Activated T-cell treated with anti-CD3 and anti-CD28 coated beads, Interleukin-2, amount 50 U/mL, for 4 hours (primary cell): ENCODE measurements at places on chromosomes 2 and 18. TPM values are rescaled to one million over a fixed set of nuclear protein-coding genes. Genes with fewer than 3 reads are reported as not detected.

- DNase-seq: no peak
These were observed 44.3 kb upstream of the FIGN start for GRCh38 chr2:163779970-163780597.

DNA sequence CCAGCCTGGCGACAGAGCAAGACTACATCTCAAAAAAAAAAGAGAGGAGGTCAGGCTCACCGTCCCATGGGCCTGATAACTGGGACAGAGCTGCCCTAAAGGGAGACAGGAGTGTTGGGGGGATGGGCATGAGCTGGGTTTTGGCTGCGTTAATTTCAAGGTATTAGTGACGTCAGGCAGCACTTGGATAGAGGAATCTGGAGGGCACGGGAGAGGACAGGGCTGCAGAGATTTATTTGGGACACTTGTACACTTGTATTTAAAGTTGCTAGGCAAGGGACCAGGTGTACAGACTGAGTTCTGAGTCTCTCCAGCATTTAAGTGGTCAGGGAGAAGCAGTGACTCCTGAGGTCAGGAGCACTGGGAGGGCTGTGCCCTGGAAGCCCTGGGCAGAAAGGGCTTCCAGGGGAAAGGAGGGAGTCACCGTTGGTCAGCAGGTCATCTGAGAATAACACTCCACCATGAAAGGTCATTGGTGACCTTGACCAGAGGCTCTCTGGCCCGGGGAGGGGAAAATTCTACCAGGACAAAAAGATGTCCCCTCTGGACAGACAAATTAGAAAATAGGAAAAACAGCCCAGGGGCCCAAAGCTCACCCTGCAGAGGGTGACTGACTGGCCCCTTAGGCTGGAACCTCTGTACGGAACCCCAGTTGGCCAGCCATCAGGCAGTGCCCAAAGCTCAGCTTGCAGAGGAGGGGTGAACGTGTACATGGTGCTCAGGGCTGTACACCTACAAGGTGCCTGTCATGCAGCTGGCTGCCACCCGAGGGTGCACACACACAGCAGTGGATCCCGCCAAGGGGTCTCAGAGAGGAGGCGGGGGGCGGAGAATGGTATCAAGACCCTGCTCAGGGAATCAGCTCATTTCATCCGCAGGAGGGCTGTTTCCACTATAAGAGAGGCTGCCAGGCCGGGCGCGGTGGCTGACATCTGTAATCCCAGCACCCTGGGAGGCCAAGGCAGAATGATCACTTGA is 23.0 kb upstream of the CNNM3 start:
- no peak for DNase-seq

GRCh38 chr2:9250091-9250490 is 43.5 kb downstream of the ASAP2 start:
- DNase-seq: no peak

The GCG gene
- total RNA-seq: not detected

DNA sequence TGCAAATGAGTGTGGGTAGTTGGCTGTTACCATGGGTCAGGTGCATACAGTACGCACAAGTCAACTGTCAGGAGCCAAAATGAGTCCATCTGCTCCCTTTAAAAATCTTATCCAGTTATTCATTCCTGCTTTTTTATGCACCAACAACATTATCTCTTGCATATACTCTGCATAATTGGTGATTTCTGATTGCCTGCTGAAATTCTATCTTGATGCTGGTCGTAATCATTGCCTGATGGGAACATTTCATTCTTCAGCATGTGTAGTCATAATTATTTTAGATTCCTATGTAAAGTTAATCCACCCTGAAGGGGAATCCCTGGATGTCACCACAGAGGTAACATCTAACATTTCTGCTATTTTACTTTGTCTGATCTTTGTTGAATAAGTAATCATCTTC is 102.2 kb upstream of the RND3 start:
- no peak for DNase-seq

The IL1RL1 gene
- 0.58 TPM for total RNA-seq

The CD8B2 gene
- total RNA-seq: 0.11 TPM

- no peak for DNase-seq
These were observed 201.6 kb downstream of the MGAT5 start for GRCh38 chr2:134455426-134455825.

The CGREF1 gene
- total RNA-seq: 7.3 TPM

GRCh38 chr2:113875135-113875534 is 14.8 kb upstream of the ACTR3 start:
- DNase-seq: no peak

DNA sequence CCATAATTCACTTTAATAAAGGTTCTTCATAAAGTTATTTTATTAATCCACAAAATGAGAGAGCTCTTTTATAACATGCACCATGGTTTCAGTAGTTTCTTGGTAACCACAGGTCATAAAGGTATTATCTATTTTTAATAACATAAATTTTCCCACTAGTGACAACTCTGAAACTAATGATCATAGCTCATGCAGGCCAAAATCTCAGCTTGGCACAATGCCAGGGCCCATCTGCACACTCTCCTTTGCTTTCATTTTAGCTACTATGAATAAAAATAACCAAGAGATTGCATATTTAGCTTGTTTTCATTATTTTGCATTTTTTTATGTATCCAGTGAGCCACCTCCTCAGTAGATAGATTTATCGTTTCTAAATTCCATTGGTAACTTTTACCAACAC is 691.8 kb upstream of the CHAC2 start:
- DNase-seq: no peak

The TGOLN2 gene
- 99.6 TPM for total RNA-seq

DNA sequence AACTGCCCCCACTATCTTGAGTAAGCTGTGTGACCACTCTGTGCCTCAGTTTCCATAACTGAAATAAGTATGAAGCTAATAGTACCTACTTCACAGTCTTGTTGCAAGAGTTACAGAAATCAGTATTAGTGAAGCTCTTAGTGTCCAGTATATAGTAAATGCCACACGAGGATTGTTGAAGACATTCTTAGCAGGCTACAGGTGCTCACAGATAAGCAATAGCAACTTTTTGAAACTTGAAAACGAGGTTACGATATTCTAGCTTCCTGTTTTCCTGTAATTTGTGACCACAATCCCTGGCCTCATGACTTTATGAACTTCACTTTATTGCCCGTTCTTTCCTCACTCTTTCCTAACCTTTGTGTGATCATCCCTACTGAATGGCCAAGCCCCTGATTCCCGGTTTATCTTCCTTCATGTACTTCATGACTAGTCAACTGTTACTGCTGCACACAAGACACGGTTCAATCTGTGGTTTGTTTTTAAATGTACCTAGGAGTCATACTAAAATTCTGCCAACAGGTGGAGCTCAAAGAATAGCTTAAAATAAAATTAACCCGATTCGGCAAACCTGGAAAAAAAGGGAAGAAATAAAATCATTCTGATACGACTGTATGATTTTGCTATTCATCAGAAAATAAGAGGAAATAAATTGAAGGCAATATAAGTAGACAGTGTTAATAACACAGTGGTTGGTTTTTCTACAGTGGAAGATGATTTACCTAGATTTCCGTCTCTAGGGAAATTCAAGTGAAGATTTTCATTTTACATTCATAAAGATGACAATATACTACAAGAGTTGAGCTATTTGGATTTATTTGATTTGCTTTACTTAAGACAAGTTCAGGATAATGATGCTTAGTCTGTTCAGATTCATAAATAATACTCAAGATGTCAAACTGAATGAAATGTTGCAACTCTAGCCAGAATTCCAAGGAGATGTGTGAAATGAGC is 38.1 kb upstream of the STAT1 start:
- DNase-seq: no peak

The FAP gene
- total RNA-seq: not detected

- no peak for DNase-seq
These were observed 71.9 kb downstream of the TNP1 start for GRCh38 chr2:216787851-216788540.

DNA sequence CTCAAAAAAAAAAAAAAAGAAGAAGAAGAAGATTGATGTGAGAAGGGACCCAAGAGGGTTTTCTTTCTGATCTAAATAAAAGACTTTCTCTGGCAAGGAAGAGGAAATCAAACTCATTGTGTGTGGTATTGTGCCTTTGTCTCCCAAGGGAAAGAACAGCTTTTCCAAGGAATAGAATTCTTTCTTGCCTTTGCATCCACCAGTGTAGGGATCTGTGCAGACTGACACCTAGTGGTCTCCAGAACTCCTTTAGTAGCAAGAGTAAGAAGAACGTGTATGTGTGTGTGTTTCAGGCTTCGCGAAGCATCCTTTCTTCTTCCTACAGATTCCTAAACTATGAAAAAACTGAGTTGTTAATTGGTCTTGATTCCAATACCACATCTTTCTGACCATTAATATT is 33.5 kb upstream of the CRIM1 start:
- DNase-seq: no peak

DNA sequence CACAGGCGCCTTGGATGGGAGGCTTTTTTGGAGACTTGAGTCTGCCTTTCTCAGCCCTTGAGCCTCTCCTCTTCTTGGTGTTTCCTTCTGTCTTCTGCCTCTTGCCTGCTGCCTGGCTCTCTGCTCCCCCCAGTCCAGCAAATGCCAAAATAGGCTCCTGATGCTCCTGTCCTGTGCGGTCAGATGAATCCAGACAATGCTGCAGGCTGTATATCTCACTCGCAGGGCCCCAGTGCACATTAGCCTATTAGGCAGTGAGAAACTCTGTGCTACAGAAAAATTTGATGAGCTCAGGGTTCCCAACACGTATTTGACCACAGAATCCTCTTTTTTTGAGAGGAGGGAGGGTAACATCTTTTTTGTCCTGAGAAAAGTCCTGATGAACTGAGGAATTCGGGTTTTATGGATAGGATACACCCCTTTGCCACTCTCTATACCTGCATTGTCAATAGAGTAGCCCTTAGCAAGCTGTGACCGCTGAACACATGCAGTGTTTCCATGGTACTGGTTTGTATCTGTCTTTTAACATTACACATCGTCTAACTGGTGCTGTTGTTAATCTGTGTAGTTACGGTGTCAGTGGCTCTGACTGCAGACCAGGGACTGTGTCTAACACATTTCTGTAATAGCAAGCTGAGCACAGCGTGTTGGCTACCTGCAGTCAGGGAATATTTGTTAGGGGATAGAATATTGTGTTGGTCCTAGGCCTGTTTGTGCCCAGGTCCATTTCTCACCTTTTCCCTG is 50.8 kb downstream of the FAM228A start:
- no peak for DNase-seq

The NYAP2 gene
- total RNA-seq: 0.11 TPM

DNA sequence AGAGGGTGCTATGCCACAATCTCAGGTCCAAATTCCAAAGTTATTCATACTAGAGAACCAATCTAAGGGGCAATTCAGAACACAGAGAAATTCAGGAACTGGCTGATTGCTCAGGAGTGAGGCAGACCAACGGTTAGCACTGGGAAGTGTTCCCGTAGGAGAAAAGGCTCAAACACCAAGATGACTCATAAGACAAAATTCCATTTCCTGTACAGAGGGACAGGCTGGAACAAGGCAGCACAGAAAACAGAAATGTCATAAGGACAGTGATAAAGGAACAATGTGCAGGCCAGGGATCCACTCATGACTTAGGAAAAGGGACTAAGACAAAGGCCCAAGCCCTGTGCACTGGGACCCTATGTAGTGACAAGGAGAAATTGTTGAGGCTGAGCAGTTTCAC is 54.2 kb downstream of the PDE1A start:
- no peak for DNase-seq

DNA sequence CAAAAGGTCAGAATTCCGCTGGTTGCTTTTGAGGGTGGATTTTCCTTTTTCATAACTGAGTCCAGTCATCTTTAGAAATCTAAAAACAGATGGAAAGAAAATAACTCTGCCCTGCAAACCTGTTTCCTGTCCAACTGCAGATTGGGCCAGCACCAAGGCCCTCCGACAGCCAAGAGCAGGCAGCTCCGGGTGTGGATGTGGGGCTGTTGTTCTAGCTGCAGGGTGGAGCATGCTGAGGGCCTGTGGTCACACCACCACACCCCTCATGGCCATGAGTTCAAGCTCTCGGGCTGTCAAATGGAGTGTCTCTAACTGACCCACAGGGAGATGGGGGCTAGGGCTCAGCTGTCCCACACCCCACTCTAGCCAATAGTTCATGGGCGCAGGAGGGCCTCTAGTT is 69.3 kb upstream of the BZW1 start:
- no peak for DNase-seq

The CACNB4 gene
- total RNA-seq: 0.26 TPM
